ENCODE measurements at places on chromosomes 6 and 20.

DNA sequence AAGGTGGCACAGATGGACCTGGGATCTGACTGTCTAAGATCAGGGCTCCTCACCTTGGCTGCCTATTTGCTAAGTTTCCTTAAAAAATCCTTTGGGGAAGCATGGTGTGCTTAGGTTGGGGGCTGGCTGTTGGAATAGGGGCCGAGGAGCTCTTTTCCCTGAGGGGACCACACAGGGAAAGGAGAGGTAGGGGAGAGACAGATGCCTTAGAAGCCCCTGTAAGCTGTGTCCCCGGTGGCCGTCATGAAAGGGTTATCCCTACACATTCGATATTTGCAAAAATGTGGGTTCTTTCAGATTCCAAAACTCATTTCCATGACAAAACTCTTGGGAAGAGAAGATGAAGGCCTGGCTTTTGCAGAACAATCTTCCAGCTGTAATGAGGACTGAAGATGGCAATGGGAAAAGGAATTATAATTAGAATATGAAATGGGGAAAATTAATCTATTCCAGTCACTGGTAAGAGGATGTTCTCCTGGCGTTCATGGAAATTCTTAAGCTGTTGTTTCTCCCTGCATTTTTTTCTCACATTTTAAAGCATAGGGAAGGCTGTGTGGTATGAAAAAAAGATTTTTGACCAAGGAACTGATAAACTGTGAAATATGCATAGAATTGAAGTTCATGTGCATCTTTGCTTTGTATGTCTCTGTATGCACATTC lies 53.8 kb downstream of the TOX2 start:
- DNase-seq = no peak

DNA sequence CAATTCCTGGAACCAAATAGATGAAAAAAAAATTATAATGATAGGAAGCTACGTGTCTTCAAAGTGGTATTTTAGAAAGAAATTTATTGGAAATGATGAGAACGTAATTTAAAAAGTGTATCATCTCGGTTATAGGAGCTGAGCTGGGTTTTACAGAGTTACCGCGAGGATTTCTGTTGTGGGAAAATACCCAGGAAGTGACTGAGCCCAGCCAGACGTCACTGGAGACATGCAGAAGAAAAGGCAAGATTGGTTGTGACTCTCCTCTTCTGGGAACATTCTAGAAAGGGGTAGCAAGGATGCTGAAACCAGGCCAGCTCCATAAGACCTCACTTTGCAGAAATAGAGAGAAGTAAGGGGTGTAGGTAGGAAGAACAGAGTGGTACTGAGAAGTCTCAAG lies 95.9 kb upstream of the ADGRF1 start:
- DNase-seq = peak; percentile 40

GRCh38 chr6:43478008-43478372 lies 620 bp downstream of the TJAP1 start:
- no peak for DNase-seq

- no peak for DNase-seq
Measured at GRCh38 chr6:84460491-84460890, 233.0 kb upstream of the CEP162 start.

DNA sequence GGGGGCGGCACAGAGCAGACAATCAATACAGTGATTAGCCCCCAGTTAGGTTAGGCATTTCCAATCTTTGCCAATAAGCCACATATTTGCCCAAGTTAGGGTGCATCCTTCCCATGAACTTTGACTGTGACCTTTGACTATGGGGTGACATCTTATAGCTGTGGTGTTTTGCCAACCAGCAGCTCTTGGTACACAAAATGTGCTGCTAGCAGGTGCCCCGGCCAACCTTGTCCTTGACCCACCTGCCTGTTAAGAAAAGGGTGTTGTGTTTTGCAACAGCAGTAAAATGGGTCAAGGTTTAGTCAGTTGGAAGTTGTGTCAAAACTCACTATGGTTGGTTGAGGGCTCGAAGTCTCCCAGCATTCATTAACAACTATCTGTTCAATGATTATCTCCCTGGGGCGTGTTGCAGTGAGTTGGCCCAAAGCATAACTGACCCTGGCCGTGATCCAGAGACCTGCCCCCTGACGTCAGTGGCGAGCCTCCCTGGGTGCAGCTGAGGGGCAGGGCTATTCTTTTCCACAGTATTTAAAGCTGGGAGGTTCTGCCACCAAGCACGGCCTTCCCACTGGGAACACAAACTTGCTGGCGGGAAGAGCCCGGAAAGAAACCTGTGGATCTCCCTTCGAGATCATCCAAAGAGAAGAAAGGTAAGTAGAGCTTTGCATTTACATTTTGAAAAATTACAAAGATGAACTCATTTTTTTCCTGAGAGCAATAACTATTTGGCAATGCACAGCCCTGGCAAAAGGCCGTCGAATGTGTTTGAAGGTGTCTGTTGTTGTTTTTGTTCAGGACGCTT lies at the start of gene PCK1:
PCK1 (plus strand) TSS at position 557 of the 802 bp plus-strand sequence. CDS start 302 bp downstream, outside the sequence.
- DNase-seq = peak; percentile 7

- DNase-seq = no peak
Measured at GRCh38 chr6:37109714-37110499, 60.0 kb upstream of the PIM1 start.

DNA sequence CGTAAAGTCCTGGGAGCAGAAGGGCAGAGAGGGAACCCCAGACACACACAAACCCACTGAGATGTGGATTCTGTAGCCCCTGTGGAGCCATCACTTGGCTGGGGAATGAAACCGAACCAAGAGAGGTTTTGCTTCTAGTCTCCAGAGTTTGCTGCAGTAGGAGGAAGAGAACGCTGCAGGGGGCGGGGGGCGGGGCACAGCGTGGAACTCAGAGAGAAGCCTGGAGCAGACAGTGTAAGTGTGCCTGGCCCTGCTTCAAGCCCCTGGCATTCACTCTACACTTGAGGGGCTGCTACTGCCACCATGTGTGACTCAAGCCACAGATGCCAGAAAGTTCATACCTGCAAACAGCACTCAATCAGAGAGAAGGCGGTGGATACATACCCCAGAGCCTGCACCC lies 18.9 kb downstream of the GABRR1 start:
- no peak for DNase-seq

GRCh38 chr6:52910091-52910490 lies 593 bp upstream of the GSTA3 start:
- DNase-seq = no peak

DNA sequence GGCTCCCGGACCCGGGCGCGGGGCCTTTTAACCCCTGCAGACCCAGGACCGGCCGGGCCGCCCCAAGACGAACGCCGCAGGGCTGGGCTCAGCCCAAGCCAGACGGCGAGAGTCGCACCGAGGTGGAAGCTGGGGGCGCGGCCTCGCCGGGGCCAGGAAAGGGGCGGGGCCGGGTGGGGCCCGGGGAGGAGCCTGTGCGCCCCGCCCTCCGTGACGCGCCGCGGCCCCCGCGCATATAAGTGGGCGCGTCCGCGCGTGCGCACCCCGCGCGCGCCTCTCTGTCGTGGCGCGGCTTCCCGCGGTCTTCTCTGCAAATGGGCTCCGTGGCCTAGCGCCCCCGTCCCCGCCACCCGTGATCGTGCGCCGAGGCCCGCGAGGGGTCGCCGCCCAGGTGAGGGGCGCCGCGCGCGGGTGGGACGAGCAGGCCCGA lies at the start of gene PPDPF:
PPDPF (plus strand) TSS at position 262 of the 430 bp plus-strand sequence. CDS start 544 bp downstream, outside the sequence.
- DNase-seq = peak; percentile 88

GRCh38 chr20:63594043-63594561 lies 20.1 kb upstream of the HELZ2 start:
- peak; percentile 51 for DNase-seq

GRCh38 chr6:11346516-11346915 lies 114.0 kb upstream of the NEDD9 start:
- DNase-seq = no peak

DNA sequence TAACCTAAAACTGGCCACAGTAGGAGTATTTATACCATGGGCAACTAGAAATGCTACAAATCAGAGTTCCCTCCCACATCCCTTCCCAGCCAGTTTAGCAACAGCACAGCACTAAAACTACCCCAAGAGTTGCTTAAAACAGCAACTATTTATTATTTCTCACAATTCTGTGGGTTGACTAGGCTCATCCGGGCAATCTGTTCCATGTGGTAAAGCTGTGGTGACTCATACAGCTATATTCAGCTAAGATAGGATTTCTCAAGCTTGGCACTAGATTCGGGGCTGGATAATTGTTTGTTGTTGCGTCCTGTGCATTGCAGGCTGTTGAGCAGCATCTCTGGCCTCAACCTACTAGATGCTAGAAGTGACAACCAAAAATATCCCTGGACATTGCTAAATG lies 8.6 kb upstream of the HECA start:
- DNase-seq = peak; percentile 75

GRCh38 chr20:53647286-53647821 lies 53.7 kb upstream of the ZNF217 start:
- no peak for DNase-seq
